Epithelial cell of proximal tubule (primary cell): ENCODE measurements at places on chromosomes 4 and X.
A peak's percentile ranks its signal among the peaks of the same experiment; 100 is the strongest.

DNA sequence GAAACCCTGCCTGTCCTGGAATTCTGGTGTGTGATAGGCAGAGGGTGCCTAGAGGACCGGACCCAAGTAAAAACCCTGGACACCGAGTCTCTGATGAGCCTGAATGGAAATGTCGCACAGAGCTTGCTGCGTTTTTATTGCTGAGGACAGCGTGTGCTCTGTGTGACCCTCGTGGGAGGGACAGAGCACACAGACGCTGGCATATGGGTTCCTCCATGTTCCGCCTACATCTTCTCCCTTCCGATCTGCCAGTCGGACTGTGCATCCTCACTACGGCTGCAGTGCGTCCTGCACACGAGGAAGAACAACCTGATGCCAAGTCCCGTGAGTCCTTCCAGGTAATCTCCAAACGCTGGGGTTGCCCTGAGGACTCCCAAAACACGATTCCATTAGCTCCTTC is 68.3 kb downstream of the AFAP1 start:
- DNase-seq: no peak

DNA sequence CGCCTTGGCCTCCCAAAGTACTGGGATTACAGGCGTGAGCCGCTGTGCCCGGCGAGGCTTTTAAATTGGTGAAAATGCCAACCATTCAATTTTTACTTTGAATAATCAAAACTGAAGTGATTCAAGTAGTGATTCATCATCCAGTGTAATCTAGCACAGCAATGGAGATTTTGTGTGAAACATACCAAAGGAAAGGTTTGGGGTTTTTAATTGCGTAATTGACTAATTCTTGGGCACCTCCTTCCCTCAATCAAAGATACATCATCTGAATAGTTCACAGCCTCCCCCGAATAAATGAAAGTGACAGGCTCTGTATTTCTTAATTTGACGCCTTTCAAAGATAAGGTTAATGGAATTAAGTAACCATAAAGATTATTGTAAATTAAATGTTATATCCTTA is 69.0 kb downstream of the DMD start:
- DNase-seq: no peak

DNA sequence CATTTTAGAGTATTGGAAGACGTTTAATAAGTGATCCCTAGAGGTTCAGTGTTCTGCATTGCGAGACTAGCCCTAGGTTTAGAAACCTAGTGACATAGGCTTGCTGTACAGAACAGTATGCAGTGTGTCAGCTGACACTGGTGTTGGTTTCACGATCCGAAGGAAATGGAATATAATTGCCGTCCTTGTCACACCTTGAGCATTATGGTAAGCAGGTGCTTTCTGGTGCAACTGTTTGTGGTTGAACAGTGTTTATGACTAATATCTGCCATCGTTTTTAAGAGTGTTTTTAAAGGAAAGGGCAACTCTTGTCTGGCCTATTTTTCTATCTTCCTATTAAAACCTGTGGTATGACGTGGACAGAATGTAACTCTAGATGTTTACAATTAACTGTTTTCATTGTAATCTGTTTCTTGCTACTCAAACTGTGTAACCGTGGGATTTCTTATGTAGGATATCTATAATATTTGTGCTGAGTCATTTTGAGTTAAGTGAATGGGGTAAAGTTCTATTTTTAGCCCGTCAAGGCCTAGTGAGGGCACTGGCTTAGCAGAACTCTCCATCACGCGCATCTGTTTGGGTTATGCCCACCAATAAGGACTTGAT is 53.8 kb upstream of the TBC1D14 start:
- no peak for DNase-seq

GRCh38 chrX:110086162-110086915 is 83.4 kb downstream of the TMEM164 start:
- no peak for DNase-seq

- no peak for DNase-seq
These were observed 99.7 kb upstream of the DDIT4L start for GRCh38 chr4:100289946-100290345.

DNA sequence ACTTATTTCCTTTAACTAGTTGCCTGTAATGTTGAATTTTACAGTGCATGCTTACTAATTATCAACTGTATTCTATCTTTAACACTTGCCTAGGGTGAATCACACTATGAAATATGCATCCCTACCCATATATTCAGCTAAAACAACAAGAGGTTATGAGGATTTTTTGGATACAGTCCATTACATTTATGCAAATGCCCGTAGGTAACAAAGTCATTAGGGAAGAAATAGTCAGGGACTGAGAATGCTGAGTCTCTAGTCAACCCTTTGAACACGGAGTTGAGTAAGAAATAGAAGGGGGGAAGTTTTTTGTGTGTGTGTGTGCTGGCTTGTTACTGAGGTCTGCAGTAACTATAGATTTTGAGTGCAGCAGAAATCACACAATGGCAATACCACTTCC is 26.1 kb upstream of the CBLL2 start:
- peak; percentile 25 for DNase-seq
